Stimulated activated CD8-positive, alpha-beta memory T cell treated with anti-CD3 and anti-CD28 coated beads, Interleukin-4, amount 100 ng/mL, for 1 hour (primary cell): ENCODE measurements at places on chromosomes 2 and 18.

DNA sequence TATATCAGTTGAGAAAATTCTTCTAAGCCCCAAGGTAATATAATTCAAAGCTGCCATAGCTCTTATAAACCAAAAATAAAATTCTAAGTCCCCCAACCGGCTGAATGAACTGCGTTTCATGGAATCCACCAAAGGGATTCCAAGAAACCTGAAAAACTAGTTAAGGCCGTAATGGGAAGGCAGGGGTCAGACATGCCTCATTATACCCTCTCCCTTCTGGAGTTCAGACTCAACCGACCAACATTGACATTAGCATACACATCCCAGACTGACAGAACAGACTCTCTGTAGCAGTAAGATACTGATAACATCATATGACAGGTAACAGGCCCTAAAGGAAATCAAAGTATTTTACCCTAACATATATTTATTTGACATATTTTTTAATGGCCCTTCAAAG, 31.4 kb upstream of the PHLPP1 start:
- DNase-seq = no peak

DNA sequence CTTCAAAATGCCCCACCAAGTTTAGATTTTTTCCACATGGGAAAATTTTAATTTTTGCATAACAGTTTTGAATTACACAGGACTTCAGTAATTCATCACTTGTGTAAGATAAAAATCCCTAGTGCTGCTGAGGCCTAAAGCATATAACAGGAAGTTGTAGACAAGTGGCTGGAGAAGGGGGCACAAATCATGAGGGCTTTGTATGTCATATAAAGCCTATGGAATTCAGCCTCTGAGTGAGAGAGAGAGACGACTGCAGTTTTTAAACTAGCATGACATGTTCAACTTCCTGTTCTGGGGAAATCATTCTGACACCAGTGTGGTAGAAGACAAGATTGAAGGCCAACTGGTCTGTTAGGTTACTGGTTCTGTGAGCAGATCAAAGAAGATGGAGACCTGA, 187.3 kb upstream of the CHST9 start:
- no peak for DNase-seq

DNA sequence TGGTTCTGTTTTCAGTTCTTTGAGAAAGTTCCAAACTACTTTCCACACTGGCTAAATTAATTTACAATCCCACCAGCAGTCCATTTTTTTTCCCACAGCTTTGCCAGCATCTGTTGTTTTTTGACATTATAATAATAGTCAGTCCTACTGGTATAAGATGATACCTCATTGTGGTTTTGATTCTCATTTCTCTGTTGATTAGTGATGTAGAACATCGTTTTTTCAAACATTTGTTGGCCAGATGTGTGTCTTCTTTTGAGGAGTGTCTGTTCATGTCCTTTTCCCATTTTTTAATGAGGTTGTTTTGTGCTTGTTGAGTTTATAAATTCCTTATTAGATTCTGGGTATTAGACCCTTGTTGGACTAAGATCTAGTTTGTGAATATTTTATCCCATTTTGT, 376.8 kb upstream of the NT5C1B start:
- DNase-seq = no peak

DNA sequence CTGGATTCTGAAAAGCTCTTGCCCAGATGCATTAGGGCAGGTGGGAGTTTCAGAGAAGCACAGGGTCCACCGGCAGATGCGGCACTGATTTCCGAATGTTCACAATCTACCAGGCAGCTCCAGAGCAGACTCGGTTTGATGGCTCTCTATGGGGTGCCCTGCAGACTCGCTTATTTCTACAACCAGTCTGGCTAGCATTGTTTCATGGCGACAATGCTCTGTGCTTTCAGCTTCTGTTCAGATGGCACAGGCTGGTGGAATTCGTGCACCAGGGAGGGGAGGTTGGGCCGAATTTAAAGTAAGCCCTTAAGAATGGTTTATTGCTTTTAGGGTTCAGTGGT, 9.9 kb downstream of the MYT1L start:
- no peak for DNase-seq

- no peak for DNase-seq
Observed at GRCh38 chr18:48705531-48705930, 166.7 kb downstream of the CTIF start.

DNA sequence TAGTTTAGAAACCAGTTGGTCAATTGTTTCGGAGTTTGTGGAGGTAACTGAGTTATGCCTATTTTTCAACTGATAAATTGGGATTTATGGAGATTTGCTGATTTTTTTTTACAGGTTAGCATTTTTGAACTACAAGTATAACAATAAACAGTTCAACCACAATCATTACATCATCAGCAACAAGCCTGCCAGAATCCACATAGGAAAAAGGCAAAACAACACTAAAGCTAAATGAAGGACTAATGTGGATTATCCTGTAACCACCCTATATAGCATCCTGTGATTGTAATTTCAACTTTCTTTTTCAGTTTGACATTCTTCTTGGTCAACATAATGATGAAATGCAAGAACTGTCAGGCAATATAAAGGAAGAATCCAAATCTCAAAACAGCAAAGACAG, 76.5 kb downstream of the CCDC102B start:
- DNase-seq = no peak

DNA sequence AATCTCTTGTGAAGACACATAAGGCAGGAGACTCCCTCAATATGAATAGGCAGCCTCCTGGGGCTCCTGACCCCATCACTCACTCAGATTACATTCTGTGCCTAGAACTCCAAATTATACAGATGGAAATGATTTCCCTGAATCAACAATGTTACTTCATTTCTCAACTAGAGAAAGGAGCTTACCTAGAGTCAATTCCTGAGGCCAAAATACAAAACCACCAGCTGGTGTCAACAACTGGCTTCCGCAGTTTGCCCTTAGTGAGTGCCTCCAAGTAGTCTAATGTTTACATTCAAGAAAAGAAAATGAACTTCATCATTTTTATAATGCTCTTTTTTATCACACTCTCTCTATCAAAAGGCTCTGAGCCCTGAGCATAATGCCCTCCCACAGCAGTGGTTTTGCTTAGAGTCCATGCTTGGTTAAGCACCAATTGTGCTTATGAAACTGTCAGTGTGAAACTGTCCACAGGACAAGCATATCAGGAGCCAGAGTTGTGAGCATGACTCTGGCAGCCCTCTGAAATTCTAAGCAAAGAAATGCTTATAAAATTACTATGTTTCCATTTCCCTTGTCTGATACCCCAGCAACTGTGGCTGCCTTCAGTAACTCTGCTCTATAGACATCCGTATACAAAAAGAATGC, 305.7 kb upstream of the PKDCC start:
- DNase-seq = no peak

GRCh38 chr2:34031097-34031496, 432.0 kb upstream of the FAM98A start:
- DNase-seq = no peak

- no peak for DNase-seq
Observed at GRCh38 chr2:130768191-130768855, 13.0 kb downstream of the AMER3 start.

- no peak for DNase-seq
Observed at GRCh38 chr18:44569391-44570055, 111.2 kb upstream of the SETBP1 start.

DNA sequence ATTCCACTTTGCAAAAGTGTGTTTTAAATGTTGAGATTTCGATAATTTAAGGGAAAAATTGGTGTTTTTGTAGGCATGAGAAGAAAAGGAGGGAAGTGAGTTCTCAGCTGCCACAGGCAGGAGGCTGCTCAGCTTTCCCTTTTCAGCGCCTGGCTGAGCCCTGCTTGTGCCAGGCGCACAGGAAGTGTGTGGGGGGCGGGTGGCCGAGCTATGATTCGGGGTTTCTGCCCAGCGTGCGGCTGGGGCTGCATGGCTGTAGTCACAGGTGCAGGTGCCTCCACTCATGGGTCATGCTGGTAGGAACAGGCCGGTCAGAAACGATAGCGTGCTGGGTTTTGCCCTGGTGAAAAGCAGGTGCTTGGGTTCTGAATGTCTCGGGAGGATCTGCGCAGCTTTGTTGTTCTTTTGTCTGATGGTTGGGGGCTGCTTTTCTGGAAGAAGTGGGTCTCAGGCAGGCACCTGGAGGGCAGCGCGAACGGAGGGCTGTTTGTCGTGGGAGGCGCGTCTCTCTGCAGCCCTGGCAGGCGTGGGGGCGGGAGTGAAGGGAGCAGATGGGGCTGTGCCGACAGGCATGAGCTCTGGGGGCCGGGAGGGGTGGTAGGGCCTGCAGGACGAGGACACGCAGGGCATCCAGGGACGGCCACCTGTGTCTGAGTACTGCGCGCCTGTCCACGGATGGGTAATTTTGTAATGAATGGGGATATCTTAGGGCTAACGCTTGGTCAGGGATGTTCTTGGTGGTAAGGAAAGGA, 2.1 kb downstream of the KCNG2 start:
- no peak for DNase-seq

GRCh38 chr18:66078925-66079800, 328.4 kb downstream of the CDH7 start:
- no peak for DNase-seq

- DNase-seq = no peak
Observed at GRCh38 chr2:106108351-106108750, 85.8 kb downstream of the UXS1 start.

GRCh38 chr2:176826984-176827668, 385.5 kb upstream of the HNRNPA3 start:
- no peak for DNase-seq

GRCh38 chr2:66322506-66323260, 112.2 kb upstream of the MEIS1 start:
- no peak for DNase-seq

- no peak for DNase-seq
Observed at GRCh38 chr2:27615316-27615715, 13.5 kb downstream of the CCDC121 start.

GRCh38 chr18:22031611-22032010, 137.8 kb upstream of the GATA6 start:
- DNase-seq = no peak

DNA sequence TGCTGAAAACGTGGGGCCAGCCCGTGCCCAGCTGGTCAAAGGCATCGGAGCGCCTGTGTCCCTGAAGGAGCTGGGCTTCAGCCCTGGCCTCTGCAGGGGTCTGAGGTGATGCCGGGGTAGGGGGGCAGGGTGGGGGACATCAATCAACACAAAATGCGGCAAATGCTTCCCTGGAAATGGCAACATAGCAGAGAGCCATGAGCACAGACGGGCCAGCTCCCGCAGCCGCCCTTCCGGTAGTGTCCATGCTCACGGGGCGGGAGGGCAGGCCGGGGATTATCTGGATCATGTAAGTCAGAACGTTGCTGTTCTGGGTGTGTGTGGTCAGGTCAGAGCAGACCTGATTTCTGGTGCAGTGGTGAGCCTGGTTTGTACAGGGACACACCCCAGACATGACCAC, 56.5 kb upstream of the TWIST2 start:
- no peak for DNase-seq

DNA sequence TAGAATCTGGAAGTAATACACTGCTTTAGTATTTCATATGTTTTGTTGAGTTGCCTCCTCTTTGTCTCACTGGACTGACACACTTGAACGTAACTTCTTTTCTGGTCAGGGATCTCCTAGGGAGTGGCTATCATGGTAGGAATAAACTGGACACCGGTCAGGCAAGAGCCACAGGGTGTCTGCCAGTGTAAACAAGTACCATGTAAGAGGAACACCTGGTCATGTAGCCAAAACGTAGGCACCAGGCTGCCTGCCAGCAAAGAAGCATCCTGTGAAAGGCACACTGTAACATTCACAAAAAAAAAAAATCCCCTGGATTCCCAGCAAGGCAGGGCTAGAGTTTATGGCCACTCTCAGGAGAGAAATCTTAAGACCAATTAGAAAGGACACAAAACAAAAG, 372.8 kb upstream of the RND3 start:
- DNase-seq = no peak

- no peak for DNase-seq
Observed at GRCh38 chr2:112033600-112033999, 21.5 kb upstream of the TMEM87B start.

GRCh38 chr2:158774681-158775080, 20.4 kb upstream of the DAPL1 start:
- no peak for DNase-seq

DNA sequence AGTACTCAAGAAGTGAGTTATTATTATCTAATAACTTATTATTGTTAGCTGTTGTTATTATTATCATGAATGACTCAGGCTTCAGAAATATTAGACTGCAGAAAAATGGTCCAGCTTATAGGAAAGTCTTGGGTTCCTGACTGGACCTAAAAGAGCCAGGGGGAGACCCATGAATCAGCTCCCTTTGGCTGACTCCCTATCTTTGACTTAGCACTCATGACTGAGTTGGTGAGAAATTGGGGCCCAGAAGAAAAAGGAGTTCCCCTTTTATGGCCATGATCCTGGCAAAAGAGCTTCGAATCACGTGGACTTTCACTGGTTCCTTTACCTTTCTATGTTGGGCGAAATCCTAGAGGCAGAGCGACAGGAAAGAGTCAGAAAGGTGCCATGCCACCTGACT, 145.8 kb downstream of the MYO3B start:
- no peak for DNase-seq
